ENCODE measurements at places on chromosomes 1 and 21. TPM values are rescaled to one million over a fixed set of nuclear protein-coding genes. Genes with fewer than 3 reads are reported as not detected.

DNA sequence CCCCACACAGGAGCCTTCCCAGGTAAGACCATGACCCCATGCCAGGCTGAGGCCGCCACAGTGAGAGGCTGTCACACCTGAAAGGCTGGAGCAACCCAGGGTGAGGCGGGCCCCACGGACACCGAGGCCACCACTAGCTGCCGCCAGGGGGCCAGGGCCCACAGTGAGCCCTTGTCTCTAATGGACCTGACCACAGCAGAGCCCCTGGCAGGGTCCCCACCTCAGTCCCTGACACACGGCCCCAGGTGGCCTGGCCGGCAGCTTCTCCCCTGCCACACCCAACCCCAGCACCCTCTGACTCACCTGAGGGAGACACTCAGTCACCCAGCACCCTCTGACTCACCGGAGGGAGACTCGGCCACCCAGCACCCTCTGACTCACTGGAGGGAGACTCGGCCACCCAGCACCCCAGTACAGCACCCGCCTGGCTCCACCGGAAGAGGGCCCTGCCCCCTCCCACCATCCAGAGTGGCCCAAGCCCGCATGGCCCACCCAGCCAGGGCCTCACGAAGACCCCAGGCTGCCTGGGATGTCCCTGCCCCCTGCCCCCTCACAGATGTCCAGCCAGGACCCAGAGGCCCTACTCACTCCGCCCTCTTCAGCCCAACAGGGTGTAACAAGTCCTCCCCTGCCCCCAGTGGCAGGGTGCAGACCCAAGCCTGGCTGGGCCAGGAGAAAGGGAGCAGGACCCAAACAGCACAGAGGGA is 4.4 kb downstream of the DVL1 start:
- DNase-seq = no peak

GRCh38 chr1:87435484-87435883 is 106.8 kb downstream of the LMO4 start:
- DNase-seq = no peak

DNA sequence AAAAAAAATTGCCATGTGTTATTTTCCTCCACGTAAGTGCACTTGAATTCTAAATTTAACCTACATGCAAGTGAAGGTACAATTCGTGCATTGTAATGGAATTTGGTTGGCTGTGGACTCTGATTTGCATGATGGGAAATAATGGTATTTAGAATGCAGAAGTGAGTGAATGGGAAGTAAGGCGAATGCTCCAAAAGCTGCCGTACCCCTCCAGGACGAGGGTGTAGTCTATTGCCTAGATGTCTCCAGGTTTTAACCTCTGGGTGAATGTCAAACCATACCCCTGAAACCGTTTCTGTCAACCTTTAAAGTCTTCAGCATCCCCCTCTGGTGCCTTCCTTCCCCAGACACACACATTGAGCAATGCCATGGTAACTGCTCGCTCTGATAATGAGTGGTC is 44.5 kb downstream of the KIAA0040 start:
- DNase-seq = no peak

DNA sequence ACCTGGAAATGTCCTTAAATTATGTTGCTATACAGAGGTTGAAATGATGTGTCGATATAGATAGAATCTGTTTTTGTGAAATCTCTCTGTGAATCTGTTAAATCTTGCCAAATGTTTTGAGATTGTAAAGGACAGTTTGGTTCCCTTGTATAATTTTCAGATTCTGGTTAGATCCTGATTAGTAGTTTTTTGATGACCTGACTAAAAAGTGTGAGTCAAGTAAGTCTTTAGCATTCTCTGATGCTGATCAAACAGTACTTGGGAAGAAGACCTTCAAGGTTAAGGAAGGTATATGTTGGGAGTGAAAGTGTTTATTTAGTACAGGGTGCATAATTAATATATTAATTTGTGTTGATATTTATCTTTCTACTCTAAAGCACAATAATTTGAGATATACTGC is 32.7 kb downstream of the DDI2 start:
- DNase-seq = no peak

DNA sequence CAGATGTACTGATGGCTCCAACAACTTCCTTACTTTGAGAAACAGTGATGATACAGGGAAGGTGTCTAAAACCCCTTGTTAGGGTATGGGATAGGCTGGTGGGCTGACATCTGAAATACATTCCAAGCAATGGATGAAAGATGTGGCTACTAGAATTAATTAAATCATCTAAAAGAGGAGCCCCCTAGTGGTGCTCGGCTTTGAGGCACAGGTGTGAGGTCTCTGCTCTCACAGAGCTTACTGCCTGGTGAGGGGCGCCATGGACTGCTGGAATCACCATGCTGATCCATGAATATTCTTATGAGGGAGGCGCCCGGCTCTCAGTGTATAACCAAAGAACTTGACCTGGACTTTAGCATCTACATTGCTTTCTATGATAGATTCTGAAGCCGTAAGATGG is 48.5 kb downstream of the GNG4 start:
- DNase-seq = peak; percentile 68

GRCh38 chr1:92515796-92516201 is 29.1 kb upstream of the GFI1 start:
- no peak for DNase-seq

- DNase-seq = no peak
Measured at GRCh38 chr21:40846103-40846502, 855 bp downstream of the DSCAM start.

DNA sequence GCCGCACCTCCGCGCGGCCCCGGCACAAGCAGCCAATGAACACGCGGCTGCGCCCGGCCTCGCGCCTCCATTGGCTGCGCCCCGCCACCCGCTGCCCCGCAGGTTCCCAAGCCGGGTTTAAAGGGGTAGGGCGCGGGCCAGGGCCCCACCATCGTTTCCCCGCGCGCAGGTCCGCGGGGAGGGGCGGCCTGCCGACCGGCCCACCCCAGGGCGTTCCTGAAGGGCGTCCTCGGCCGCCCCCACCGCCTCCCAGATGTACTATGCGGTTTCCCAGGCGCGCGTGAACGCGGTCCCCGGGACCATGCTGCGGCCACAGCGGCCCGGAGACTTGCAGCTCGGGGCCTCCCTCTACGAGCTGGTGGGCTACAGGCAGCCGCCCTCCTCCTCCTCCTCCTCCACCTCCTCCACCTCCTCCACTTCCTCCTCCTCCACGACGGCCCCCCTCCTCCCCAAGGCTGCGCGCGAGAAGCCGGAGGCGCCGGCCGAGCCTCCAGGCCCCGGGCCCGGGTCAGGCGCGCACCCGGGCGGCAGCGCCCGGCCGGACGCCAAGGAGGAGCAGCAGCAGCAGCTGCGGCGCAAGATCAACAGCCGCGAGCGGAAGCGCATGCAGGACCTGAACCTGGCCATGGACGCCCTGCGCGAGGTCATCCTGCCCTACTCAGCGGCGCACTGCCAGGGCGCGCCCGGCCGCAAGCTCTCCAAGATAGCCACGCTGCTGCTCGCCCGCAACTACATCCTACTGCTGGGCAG is at the start of gene OLIG1:
Gene OLIG1 (plus strand): TSS at position 148 of the 750 bp plus-strand sequence. CDS start 106 bp downstream, at position 254.
- peak; percentile 87 for DNase-seq

Gene GRIK3
- total RNA-seq = 3.7 TPM

Gene C2CD2
- total RNA-seq = 13.0 TPM

Gene SYT2
- total RNA-seq = 11.0 TPM

Gene OR2T35
- total RNA-seq = not detected

Gene OR2L2
- 0.10 TPM for total RNA-seq
